ENCODE measurements at places on chromosomes 7 and 10.

GRCh38 chr7:98618786-98619185 is 1.7 kb downstream of the NPTX2 start:
- DNase-seq = peak; percentile 19

- no peak for DNase-seq
Measured at GRCh38 chr10:63125459-63125858, 7.7 kb upstream of the NRBF2 start.

DNA sequence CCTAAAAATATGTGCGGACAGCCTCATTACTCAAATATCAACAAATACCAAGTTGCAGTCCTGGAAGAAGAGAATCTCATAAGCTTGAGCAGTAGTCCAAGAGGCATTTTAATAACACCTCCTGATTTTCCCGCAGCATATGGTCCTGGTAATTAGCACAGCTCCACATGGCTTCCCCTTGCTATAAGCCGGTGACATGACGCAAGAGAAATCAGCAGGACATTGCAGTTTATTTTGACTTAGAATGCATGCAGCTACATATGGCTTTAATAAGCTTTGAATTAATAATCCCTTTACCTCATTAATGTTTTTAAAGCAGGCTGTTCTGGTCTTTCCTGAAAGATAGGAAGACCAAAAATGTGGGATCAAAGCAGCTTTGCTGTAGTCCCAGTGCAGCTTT is 137.6 kb downstream of the RAMP3 start:
- no peak for DNase-seq

DNA sequence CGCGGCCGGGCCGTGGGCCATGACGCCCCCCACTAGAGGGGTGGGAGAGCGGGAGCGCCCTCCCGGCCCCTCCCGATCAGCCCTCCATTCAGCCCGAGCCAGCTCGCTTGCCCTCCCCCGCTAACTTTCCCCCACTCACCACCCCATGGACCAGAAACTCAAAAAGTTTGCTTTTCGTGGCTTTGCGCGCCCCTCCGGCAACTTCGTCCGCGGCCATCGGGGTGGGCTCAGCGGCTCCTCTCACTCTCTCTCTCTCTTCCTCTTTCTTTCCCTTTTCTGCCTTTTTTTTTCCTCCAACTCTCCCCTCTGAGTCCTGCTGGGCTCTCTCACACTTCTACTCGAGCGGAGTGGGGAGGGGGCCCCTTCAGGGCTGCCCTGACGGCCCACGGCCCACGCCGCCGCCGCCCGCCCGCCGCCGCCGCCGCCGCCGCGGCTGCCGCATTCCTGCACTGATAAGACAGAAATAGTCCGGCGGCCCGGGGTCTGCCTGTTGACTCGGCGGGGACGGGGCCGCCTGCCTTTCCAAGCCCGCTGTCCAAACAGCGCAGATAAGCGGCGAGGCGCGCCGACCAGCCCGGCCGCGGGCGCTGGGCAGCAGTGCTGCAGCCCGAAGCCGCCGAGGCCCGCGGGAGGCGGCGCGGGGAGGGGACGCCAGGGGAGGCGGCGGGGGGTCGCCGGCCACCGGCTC is at the start of gene SMARCD3:
Gene SMARCD3, minus strand, starts transcription at position 349 of the 688 bp plus-strand sequence. Its CDS starts 132 bp downstream, at position 217.
- peak; percentile 23 for DNase-seq

- DNase-seq = no peak
Measured at GRCh38 chr7:81459485-81459884, 310.4 kb downstream of the HGF start.

All from NCI-H2029 (cell line).